ENCODE measurements at places on chromosomes 4 and X.

DNA sequence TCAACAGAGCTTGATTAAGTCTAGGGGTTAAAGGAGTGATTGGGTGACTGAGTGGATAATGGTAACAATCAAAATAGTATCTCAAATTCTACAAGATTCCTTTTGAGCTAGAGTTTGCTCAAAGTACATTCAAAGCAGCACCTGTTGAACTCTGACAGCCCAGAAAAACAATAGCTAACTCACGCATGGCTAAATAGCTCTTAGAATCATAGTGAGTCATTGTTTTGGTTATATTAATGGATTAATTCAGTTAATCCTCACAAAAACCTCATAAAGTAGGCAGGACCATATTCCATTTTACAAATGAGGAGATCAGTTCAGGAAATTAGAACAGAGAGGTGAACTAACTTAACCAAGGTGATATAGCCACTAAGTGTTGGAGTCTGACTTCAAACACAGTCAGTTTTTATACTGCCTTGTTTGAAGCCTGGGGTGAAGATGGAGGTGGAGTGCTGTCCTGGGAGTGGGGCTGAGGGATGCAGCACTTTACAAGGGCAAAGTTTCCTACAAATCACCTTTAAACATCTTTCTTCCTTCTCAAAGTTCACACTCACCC, 35.9 kb upstream of the PPM1K start:
- DNase-seq, result no peak

DNA sequence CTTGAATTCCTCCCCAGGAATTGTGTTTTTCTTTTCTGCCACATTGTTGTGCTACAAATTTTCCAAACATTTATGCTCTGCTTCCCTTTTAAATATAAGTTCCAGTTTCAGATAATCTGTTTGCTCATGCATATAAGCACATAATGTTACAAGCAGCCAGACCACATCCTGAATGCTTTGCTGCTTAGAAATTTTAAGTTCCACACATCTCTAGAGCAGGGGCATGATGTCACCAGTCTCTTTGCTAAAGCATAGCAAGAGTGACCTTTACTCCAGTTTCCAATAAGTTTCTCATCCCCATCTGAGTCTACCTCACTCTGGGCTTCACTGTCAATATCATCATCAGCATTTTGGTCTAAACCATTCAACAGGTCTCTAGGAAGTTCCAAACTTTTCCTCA, 932.5 kb downstream of the SH3BGRL start:
- DNase-seq, result no peak

DNA sequence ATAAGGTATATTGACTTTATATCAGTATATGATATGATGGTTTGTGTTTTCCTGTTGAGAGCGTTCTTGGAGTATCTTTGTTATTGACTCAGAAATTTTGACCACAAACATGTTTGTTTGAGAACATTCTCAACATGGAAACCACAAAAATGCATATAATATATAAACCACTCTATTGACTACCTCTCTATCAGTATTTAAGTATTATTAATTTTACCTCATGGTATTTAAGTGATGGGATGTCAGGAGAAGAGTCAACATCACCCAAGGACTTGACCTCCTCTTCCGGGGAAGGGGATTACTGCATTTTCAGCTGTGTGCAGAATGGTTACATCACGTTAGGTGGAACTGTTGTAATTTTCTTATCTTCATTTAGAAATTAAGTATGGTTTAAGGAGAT, 54.3 kb upstream of the PUDP start:
- DNase-seq, result no peak

DNA sequence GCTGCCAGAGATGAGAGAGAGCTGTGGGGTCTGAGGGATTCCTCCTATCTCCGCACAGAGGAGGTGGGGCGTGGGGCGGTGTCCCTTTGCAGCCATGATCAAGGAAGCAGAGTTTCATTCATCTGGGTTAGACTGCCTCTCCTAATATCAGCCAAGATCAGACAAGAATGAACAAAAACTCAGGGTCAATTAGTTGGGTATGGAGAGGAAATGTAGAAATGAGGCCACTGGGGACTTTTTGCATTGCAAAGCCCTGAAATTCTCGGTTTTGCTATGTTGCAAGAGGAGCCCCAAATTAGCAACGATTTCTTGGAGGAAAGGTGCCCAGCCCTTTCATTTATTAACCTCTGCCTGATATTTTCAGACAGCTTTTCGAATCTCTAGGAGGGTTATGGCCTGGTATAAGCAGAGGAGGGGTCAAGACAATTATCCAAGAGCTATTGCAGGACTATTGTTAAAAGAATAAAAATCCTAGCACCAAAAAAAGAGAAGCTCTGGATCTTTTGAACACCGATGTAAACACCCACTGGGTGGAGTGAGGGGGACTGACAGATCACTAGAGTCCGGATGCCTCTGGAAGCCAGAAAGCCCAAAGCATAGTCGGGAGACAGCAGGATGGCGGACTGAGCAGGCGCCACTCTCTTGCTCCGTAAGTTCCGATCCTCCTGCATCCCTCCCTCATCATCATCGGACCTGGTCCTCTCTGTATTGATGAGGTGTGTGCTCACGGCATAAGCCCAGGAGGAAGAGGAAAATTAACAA, 34.4 kb upstream of the ACSL1 start:
- no peak for DNase-seq

Measured in activated CD8-positive, alpha-beta memory T cell treated with anti-CD3 and anti-CD28 coated beads for 4 hours (primary cell).